ENCODE measurements at places on chromosomes 3 and 15.

DNA sequence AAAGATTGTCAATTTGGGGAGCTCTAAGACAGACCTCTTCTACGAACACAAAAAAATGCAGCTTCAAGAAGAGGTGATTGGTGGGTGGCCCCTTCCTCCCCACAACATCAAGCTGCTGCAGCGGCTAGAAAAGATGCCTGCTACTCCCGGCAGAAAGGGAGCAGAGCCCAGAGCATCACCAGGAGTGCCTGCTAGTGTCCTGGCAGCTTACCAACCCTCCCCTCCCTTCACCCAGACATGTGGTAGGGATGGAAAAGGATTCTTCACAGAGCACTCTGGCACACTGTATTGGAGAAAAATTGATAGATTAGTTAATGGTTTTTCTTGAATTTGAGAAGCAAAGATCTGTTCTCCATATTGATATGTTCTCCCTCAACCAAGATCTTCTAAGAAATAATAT lies 10.8 kb downstream of the IP6K1 start:
- no peak for DNase-seq

DNA sequence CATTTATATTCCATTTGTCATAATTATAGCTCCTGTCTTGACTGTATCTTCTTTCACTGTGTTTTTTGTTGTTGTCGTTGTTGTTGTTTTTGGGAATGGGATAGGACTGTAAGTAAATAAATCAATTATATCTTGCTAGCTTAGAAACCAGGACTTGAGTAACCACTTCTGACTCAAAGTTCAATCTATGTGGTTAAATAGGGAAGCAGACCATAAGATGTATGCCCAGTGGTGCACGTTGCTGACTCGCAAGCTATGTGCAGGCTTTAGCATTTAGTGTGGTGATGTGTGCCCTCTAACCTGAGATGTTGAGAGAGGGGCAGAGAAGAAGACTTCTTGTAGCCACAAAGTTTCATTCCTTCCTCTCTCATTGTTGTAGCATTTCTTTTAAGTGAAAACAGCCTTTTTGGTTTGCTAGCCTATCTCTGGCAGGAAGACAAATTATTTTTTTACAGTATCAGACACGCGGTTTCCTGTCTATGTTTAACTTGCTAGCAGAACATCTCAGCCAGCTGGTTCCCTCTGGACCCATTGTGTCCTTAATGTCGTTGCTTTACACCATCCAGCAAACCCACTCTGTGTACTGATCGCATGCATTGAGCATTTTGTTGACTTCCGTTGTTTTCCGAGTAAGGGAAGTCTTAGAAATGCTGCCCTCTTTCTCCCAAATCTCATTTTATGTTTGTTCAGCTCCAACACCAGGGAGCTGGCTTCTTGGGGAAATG lies 52.1 kb downstream of the TGFBR2 start:
- no peak for DNase-seq

- DNase-seq = no peak
Observed at GRCh38 chr3:43503067-43503728, 118.6 kb downstream of the ANO10 start.

DNA sequence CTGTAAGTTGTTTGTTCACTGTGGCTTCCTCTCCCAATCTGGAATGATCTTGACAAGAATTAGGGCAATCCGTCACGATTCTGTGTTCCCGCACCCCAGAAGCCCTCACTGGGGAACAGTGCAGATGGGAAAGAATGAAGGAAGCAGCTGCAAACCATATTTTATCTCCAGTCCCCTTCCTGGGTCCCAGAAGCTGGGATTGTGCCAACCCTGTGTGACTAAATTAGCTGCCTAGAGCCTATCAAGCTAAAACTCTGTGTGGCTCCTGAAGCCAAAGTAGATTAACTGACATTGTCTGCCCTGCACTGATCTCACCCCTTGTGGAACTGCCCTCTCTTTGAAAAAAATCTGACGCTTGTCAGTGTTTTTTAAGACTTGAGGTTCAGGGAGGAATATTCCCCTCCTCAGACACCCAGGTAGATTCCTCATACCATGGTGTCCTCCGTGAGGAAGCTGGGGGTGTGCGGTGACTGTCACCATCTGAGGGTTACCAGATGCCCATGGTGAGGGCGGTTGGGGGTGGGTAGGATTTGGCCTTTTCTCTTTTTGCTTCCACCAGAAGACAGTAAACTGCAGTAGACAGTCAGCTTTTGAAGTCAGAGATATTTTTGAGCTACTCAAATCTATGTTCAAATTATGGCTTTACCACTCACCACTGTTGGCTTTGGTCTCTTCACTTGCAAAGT lies 358.3 kb upstream of the TPM1 start:
- DNase-seq = no peak

GRCh38 chr3:169842960-169843359 lies 26.8 kb downstream of the LRRC31 start:
- no peak for DNase-seq

- DNase-seq = no peak
Observed at GRCh38 chr3:87161013-87161412, 66.1 kb upstream of the CHMP2B start.

DNA sequence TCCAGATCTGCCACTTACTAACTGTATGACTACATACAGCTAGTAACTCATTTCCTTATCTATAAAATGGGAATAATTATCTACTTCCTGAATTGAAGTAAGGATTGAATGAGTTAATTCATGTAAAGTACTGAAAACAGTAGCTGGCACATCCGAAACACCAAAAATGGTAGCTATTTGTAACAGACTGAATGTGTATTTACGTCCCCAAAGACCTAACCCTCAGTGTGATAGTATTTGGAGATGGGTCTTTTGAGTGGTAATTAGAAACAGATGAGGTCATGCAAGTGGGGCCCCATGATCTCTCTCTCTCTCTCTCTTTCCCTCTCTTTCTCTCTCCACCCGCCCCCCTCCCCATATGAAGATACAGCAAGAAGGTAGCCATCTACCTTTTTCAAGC lies 146.2 kb downstream of the PLCH1 start:
- no peak for DNase-seq
